ENCODE measurements at places on chromosomes 5 and 9.

DNA sequence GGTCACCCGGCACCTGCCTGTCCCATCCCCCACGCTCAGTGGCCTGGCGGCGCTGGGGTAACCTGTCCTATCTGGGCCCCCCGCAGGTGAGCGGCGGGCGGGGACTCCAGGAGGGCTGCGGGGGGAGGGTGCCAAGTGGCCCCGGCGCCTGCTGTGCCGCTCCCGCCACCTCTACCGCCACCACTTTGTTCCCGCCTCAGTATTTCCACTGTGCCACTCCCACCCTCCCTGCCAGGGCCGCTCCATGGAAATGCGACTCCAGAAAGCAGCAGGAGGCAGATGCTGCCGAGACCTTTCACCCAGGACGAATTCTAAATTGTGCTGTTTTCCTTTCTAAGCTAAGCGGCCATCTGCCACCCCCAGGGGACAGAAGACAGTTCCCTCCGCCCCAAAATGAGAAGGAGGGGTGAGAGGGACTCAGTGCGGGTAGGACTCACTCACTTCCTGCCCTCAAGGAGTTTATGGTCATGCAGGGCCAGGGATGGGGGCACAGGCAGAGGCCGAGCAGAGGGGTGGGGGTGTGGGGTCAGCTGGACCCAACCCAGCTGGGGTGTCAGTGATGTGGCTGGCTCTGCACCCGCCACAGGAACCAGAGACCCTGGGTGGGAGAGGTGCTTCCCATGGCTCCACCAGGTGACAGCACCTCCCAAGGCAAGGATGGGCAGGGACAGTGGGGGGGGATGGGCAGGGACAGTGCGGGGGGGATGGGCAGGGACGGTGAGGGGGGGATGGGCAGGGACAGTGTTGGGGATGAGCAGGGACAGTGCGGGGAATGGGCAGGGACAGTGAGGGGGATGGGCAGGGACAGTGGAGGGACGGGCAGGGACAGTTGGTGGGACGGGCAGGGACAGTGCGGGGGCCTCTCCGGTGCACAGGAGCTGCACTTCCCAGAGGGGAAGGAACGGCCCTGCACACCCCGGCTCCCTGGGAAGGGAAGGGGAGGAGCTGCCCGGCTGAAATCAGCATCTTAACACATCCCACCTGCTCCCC lies 17.8 kb downstream of the NOTCH1 start:
- peak; percentile 30 for DNase-seq

GRCh38 chr9:84314306-84314705 lies 26.3 kb downstream of the SLC28A3 start:
- no peak for DNase-seq

DNA sequence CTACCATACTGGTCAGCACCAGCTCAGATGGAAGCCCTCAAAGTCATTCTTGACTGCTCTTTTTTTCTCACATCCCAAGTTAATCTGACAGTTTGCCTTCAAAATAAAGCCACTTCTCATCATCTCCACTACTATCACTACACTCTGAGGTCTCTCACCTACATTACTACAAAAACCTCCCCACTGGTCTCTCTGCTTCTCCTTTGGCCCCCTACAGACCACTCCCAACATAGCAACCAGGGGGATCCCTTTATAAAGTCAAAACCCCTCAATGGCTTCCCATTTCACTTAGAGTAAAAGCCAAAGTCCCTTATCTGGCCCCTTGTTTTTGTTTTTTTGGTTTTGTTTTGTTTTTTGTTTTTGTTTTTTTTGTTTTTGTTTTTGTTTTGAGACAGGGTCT lies 4.6 kb downstream of the ARAP3 start:
- no peak for DNase-seq

- no peak for DNase-seq
Observed at GRCh38 chr9:127991757-127992274, 11.0 kb upstream of the EEIG1 start.

DNA sequence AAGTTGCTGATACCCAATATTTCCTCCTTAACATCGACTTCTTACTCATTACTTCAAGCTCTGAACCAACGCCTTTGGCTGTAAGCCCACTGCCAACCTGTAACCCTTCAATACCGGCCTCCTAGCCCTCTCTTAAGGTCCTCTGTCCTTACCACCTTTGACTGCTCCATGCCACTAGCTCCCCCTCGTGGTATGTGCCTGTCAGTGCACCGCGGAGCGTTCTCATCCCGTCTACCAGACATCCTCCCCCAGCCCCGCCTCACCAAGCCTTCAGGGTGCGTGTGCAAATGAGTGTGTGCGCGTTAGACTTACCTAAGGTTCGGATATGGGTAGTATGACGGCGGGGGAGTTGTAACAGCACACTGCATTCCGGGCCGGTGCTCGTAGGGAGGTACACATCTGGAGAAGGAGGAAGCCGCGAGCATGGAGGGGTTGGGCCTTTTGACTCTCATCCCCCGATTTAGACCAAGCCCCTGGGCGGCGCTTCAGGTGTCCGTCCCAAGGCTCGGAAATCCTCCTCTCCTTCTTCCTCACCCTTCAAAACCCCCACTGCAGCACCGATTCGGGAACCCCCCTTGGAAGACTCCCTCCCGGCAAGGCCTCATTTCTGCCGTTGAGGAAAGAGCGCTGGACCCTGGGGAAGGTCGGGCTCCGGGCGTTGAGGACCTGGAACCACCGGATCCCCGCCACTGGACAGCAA lies 2.8 kb upstream of the MYORG start:
- DNase-seq: peak; percentile 90

GRCh38 chr5:56479126-56479525 lies 246.0 kb upstream of the ANKRD55 start:
- no peak for DNase-seq

DNA sequence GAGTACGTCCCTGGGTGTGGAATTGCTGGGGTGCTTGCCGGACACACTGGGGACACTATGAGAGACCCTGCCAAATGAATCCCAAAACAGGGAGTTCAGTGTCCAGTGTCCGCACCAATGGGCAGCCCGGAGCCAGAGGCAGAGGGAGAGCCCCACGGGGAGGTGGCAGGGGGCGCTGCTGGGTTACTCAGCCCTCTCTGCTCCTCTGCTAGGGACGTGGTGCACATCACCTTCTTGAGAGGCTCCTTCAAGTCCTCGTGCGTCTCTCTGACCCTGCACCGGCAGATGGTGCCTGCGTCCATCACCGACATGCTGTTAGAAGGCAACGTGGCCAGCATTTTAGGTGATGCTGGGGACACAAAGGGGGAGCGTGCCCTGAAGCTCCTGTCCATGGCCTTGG lies 20.8 kb downstream of the STKLD1 start:
- no peak for DNase-seq

DNA sequence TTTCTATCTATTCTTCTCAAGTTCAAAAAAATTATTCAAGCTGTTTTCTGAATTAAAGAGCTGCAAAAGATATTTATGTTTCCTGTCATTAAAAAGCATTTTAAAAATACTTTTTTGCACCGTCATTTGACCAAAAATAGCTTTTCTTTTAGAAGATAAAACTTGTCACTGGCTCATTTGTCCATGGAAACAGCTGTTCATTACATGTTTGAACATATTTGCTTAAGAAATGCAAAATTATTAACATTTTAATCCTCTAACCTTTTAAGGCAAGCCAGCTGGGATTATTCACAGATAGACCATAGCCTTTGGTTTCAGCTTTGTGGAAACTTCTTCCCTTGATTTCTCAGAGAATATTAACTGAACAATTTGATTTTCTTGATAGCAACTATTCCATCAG lies 393.9 kb downstream of the TUSC1 start:
- DNase-seq: no peak

- DNase-seq: no peak
Observed at GRCh38 chr9:112831281-112831851, 59.3 kb downstream of the SLC46A2 start.

DNA sequence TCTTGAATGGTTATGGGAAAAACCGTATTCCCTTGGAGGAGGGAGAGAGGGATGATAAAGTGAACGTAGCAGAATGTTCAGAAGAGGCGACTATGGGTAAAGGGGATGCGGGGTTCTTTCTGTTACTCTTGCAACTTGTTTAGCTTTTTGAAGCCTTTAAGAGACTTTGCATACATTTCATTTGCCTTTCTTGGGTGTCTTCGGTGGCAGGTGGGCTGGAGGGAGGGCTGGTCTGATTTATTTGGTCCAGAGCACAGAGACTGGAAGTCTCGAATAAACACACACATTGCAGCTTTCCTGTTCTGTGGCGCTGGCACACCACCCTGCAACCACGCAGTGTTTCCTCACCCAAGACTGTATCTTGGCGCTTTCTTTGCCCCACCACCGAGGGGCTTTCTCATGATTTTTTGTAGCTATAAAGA lies 23.2 kb downstream of the TTF1 start:
- no peak for DNase-seq

DNA sequence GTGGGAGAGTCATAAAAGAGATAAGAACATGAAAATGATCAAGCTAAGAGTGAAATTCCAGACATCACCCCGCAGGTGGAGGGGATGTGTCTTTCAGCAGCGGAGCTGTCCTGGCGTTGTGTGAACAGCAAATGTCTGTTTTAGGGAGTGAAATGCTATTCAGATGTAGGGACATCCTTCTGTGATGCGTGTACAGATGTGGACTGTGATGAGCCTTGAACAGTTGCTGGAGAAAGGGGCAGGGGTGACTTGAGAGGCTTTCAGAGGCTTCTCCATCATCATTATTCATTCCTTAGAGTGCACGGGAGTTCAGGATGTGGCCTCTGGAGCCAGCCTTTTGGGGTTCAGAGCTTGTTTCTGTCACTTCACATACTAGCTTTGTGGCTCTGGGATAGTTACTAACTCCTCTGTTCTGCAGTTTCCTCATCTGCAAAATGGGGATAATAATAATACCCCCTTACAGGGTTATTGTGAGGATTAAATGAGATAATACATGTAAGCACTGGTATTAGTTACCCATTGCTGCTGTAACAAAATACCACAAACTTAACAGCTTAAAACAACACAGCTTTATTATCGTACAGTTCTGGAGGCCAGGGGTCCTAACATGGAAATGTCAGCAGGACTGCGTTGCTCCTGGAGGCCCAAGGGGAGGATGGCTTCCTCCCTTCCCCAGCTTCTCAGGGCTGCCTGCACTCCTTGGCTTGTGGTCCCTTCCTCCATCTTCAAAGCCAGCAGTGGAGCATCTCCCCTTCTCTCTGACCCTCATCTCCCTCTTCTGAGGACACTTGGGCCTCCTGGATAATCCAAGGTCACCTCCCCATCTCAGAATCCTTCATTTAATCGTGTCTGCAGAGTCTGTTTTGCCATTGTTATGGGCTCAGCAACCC lies 9.4 kb downstream of the TRAF1 start:
- no peak for DNase-seq

- DNase-seq: no peak
Observed at GRCh38 chr9:107240260-107240659, 42.8 kb upstream of the RAD23B start.

DNA sequence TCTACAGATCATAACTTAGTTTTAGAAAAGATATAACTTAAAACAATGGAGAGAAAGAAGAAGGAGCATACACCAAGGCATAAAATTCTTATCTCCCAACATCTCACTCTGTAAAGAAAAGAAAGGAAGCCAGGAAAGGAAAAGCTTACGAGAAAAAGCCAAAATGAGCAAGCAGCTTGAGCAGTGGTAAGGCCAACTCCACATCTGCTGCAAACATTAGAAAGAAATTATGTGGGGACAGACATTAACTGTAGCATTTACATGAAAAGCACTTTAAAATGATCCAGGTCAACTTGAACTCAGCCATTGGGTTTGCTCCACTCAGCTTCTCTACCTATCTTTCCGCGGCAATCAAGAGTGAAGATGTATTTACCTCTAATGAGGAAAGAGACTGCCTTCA lies 176.9 kb downstream of the BNC2 start:
- no peak for DNase-seq

DNA sequence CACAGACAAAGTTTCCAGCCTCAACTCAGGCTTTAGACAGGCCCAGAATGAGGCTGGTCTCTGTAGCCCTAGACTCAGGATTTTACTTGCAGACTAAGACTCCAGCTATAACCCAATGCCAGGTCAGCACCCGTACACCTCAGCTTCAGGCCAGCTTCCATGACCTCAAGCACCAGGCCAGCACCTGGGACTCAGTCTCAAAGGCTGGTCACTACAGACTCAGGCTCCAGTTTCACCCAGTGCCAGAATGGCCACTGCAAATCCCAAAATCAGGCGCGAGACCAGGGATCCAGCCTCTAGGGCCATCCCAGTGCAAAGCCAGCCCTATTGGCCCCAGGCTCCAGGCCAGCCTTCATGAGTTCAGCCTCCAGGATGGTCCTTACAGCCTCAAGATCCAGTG lies 44.9 kb downstream of the C9 start:
- DNase-seq: no peak

GRCh38 chr5:3277590-3278196 lies 317.9 kb upstream of the IRX1 start:
- DNase-seq: no peak

DNA sequence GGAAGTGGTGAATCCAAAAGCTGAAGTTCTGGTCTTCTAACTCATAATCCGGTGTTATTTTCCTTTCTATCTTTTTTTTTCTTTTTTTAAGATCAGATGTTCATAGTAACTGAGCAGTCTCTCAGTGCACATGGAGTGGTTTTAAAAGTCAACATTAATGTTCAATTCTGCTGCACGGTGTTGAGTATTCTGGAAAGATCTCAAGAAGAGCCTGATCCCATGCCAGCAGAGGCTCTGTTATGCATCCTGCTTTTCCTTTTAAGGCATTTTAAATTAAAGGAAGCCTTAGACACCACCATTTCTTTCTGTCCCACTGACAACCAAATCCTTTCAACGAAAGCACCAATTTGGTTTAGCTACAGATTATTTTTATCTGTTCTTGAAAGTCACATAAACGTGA lies 33.4 kb downstream of the SEMA5A start:
- peak; percentile 38 for DNase-seq

- DNase-seq: no peak
Observed at GRCh38 chr5:115627295-115627865, 1.5 kb upstream of the TMED7 start.

DNA sequence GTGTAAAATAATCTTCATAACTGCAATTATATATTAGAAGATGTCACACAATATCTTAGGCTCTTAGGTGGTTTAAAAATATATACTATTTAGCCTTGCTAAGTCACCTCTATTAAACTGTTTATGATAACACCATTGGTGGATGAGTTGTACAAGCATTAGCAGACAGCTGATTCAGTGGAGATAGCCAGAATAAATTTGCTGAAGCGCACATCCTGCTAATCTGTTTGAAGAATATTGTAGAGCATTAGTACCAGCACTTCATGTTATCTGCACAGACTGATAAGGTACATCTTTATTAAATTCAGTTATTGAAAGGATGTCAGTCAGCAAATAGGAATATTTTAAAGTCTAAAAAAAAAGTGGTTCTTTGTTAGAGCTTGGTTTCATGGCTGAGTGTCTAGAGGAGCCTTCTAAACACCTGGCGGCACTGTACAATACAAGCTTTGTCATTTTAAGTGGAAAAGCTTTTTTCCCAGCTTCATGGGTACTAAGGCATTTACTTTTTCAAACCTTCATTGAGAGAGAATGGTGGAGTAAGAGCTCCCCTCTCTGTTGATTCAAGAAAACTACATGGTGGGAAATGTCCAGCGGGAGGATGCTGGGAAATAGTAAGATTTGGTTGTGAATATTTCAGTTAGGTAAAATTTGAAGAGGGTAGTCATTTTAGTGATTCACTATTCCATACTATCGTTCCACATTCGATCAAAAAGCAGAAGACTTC lies 275.1 kb downstream of the SLF1 start:
- DNase-seq: no peak

- peak; percentile 66 for DNase-seq
Observed at GRCh38 chr9:4077499-4078102, 222.3 kb downstream of the GLIS3 start.

All from foreskin fibroblast (primary cell).